ENCODE measurements at places on chromosomes 4 and X.

DNA sequence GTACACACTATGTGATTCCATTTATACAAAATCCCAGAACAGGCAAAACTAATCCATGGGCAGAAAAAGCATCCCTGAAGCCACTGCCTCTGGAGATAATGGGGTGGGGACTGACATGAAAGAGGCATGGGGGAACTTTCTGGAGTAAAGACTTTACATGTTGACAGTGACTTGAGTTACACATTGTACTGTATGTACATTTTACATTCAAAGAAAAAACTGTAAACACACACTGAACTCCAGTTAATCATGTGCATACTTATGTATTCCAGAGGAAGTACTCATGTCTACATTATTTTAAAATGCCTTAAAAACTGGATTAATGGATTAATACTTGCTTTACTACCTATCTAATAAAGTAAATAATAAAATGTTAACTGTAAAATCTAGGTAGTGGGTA lies 21.6 kb downstream of the CENPU start:
- no peak for DNase-seq

DNA sequence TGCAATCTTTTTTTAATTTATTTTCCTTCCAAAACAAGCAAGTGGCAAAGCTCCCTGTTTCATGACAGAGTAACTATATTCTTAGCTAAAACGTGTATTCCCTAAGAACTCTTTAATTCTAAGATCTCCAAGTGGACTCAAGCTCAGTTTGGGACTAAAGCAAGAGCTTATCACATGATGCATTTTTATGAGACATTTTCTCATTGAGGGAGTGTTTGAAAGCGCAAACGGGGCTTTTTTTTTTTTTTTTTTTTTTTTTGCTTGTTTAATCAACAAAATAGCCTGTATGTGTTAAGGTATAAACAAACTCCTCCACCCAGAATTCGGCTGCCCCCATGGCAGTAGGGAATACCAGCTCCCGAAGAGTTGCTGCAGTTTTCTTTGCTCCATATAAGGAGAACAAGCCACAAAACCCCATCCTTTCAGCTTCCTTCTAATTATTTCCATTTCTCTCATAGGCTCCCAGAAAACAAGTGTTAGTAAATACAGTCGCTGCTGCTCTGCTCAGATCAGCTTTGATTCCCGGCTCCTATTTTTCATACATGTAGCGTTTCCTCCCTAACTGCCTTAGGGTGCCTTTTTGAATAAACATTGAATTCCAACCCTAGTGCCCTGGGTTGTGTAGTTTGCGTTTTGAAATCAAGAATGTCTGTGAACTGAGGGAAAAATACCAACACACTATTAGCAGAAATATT lies 669 bp upstream of the PPARGC1A start:
- no peak for DNase-seq

- DNase-seq = no peak
Measured at GRCh38 chrX:9164533-9165426, 130.9 kb upstream of the FAM9B start.

GRCh38 chr4:121861426-121861825 lies 8.8 kb downstream of the BBS7 start:
- DNase-seq = no peak

DNA sequence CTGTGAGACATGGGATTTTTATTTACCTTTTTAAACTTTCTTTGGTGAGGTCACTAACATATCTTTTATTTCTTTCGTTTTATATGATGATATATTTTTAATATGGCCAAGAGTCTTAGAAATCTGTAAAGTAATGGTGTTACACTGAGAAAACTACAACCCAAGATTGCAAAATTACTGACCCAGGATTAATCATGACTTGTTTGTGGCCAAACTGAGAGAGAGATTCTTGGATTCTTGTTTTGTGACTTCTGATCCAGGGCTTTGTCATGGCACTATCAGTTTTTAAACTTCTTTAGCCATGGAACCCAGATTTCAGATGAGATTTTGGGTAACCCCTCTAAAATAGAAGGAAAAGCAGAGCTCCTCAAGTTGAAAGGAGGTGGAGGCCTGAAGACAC lies 42.0 kb downstream of the SGMS2 start:
- no peak for DNase-seq

DNA sequence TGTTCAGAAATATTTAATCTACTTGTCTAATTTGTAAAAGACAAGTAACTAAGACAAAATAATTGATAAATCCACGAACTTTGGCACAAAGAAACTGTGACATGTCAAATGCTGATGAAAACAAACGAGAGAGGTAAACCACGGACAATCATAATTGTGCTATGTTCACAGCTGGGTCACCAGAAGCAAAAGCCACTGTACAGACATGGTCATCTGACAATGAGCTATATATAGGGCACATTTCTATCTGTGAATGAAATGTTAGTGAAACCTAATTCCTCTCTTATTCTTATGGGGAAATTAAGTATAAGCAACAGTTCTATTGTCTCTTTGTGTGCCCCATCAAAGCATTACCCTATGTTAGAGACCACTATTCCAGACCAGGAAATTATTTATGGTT lies 444.0 kb upstream of the TRAM1L1 start:
- no peak for DNase-seq

- no peak for DNase-seq
Measured at GRCh38 chr4:75584067-75584466, 28.2 kb downstream of the ODAPH start.

DNA sequence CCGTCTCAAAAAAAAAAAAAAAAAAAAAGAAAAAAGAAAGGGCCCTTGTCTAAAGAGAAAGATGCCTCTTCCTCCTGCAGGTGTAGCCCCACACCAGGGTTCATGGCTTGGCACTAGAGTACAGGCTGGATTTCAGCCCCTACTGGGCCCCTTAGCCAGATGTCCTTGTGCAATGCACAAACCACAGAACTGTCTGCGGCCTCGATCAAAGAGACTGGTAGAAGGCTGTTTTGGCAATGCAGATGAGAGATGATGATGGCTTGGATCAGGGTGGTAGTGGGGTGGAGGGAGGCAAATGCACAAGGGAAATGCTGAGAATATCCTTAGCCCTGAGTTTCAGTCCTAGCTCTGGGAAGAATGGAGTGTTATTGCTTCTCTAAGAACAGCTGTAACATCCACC lies 26.5 kb upstream of the TSR2 start:
- no peak for DNase-seq

DNA sequence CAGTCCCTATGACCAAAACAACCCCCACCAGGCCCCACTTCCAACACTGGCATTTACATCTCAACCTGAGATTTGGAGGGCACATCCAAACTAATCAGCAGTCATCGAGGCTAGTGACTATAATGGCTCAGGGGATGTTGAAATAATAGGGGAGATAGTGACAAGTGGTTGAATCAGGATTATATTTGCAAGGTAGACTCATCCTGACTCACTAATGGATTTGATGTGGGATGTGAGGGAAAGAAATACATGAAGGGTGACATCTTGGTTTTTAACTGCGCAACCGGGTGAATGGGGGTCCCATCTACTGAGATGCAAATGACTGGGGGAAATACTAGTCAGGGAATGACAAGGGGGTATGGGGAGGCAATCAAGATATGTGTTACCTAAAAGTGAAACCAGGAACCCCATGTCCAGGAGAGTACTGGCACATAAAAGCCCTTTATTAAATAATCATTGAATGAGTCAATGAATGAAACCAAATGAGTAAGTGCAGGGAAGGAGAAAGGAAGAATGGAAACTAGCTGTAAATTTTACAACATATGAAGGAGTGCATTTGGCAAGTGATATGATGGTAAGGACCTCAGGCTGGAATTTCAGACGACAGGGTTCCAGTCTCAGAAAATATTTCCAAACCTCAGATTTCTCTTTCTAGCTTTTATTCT lies 78.3 kb downstream of the PARM1 start:
- no peak for DNase-seq

DNA sequence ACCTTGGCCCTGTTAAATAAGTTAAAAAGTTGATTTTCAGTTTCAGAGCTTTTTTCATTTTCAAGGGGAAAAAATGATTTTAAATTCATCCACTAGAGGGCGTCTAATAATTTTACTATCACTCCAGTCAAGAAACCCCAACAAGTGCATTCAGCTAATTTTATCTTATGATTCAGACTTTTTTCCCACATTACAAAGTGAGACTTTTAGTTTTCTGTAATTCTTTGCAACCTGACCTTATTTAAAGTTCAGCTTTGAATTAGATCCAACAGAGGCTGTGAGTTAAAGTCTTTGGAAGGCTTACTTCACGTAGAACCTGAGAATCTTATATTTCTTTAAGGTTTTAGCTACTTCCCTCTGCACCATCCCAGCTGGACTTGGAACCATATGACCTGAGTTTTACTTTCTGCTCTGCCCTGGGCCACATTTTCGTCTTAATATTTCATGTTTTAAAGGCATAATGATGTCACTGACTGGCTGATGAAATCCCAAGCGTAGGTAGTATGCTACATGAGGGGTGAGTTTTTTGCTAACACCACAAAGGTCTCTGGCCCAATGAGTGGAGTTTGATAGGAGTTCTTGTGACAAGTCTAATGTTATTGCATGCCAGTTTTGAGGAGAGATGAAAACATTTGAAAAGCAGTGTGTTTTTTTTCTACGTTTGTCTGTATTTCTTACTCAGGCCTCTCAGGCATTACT lies 7.2 kb downstream of the GNRHR start:
- no peak for DNase-seq

DNA sequence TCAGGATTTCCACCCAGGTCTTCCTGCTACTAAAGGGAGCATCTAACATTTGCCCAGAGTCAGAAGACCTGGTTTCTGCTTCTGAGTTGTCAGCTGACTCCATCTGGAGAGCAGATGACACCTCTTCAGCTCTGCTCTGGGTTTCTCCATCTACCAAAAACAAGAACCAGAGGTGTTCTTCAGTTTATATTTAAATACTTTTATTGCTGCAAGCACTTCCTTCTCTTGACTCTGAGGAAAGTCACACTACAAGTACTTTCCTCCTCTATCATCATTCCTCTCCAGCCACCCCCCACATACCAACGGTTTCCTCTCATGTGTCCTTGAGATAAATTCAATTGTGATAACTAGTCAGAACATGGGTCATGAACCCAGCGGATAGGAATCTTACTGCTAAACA lies 88.4 kb downstream of the PPP3CA start:
- DNase-seq = no peak

DNA sequence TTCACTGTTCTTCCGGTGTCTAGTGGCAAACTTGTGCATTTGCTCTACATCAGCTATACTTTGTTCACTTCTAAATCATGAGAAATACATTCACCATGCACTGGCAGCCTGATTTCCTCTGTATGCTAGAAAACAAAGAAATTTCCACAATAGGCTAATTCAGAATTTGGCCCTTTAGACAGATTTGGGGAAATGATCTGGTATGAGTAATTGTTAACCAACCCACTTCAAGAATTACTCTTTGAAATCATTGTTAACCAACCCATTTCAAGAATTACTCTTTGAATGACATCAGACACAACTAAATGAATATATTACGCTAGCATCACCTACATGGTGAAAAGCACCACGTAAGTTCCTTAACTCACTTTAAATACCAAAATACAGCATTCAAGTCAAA lies 14.6 kb downstream of the APBB2 start:
- DNase-seq = no peak

DNA sequence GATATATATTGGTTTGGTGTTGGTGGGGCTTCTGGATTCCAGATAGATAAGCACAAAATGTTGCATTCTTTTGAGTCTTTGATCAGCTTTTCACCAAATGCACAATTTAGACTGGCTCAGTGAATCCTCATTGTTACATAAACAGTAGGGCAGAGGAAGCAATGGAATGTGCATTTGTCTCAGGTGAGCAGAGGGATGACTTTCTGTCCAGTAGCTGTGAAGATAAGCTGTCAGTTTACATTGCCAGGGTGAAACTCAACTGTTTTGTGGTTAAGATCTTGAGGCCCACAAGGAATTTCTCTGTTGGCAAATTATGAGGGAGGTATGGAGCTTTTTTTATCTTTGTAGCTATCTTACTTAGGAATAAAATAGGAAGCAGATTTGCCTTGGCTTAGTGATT lies 168.0 kb downstream of the GALNTL6 start:
- no peak for DNase-seq

DNA sequence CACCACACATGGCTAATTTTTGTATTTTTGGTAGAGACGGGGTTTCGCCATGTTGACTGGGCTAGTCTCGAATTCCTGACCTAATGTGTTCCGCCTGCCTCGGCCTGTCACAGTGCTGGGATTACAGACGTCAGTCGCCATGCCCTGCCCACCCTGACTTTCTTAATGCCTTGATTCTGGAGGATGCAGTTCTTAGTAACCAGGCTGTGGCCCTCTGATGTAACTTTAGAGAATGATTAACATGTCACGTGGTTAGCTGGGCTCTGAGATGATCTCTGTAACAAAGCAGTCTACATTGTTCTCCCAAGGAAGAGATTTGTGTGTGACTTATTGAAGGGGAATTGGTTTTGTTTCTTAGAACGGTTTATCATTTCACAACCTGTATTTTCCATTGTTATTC lies 30.6 kb downstream of the ANK2 start:
- no peak for DNase-seq

- no peak for DNase-seq
Measured at GRCh38 chr4:141102367-141102766, 30.9 kb downstream of the RNF150 start.

GRCh38 chr4:168385142-168385490 lies 66.6 kb upstream of the DDX60 start:
- DNase-seq = no peak
